ENCODE measurements at places on chromosomes 1 and 21. TPM values are rescaled to one million over a fixed set of nuclear protein-coding genes. Genes with fewer than 3 reads are reported as not detected.

Gene CAMK1G
- total RNA-seq: 2.2 TPM

Gene KRTAP21-2
- total RNA-seq: not detected

Gene F3
- 3.8 TPM for total RNA-seq

Gene TCHHL1
- total RNA-seq: not detected

Gene MAGI3
- 14.1 TPM for total RNA-seq

Gene GPR157
- total RNA-seq: 1.9 TPM
